ENCODE measurements at places on chromosomes 4 and X.

DNA sequence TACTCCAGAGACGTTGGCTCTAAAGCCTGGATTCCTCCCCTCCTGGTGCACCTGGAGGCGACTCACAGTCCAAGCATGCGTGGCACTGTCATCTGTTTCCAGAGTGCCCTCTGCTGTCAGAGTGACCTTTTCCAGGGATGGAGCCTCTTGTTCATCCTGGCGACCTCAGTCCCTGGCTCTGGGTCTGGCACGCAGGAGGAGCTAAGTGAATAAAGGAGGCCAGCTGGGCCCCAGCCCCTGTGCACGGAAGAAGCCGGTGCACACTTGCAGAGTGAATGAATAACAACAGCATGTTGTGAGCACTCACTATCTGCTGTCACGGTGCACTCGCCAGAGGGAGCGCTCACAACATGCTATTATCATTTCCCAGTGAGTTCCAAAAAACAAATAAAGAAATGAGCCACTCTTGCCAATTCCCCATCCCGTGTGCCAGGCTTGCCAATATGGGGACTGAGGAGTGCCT, 27.8 kb upstream of the PSAPL1 start:
- peak; percentile 64 for DNase-seq

GRCh38 chrX:18354369-18355223, at the start of gene SCML2:
Gene SCML2, minus strand, starts transcription at chrX:18354688. Its CDS starts 20,617 bp downstream, at chrX:18334071.
- DNase-seq: peak; percentile 83

GRCh38 chrX:153647461-153648357, 706 bp downstream of the DUSP9 start:
- DNase-seq: no peak

- DNase-seq: no peak
Measured at GRCh38 chr4:139670775-139671174, 5.2 kb downstream of the MGST2 start.

Measured in GM03348 (cell line).